ENCODE measurements at places on chromosomes 4 and X.

- DNase-seq: no peak
Observed at GRCh38 chr4:157804986-157805385, 367.8 kb downstream of the GASK1B start.

DNA sequence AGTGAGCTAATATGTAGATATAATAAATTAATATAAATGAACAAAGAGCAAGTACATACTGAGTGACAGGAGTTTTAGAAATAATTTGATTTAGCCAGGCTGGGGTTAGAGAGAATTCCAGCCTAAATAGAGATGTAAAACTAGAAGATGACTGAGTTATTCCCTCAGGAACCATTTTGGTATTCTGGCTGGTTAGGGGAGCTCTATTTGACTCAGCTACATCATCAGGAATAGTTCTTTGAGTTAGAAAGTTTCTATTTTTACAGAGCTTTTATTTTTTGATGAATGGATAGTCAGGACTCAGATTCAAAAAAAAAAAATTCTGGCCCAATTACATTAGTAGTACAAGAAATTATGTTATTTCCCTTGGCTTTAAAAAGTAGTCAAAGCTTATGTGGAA lies 180.4 kb upstream of the MID1 start:
- DNase-seq: no peak

DNA sequence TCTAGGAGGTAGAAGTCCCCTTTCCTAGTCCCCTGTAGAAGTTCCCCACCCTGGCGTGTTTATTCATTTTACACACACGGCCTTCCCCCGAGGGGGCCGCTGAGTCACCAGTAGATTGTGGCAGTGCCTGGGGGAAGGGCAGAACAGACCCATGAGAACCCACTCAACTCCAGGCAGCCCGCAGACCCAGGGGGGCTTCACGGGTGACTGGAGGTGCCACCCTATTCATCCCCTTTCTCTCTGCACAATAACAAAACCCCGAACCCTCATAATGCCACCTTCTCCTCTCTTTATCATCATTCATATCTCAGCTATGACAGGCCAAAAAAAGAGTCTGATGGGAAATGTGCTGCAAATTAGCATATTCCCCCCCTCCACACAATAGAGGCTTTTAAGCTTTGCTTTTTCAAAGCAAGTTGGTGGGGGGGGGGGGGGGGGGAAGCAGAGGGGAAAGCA lies 20.4 kb upstream of the GPM6B start:
- peak; percentile 77 for DNase-seq

GRCh38 chrX:129823522-129823921 lies 20.2 kb downstream of the ZDHHC9 start:
- DNase-seq: no peak

- DNase-seq: no peak
Observed at GRCh38 chr4:108559068-108559793, 61.1 kb upstream of the RPL34 start.

DNA sequence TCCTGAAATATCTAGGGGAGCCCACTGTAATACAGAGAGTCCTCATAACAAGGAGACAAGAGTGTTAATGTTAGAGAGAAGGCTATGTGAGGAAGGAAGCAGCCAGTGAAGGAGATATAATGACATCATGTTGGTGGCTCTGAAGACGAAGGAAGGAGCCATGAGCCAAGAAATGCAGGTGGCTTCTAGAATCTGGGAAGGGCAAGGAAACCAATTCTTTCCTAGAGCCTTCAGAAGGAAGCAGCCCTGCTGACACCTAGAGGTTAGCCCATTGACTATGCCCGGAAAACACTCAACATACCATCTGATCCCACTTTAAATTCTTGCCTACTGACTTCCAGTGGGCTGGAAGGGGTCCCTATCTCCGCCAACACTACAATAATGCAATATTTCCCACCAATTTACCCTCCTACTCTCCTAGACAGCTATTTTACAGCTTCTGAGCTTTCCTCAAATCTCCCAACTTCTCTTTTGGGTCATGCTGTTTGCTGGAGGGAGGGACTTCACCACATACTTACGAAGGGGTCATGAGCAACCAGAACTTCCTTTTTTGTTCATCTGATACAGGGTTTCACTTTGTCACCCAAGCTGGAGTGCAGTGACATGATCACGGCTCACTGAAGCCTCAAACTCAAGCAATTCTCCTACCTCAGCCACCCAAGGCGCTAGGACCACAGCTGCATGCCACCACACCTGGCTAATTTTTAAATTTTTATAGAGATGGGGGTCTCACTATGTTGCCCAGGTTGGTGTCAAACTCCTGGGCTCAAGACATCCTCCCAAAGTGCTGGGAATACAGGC lies 25.2 kb upstream of the G3BP2 start:
- DNase-seq: no peak

DNA sequence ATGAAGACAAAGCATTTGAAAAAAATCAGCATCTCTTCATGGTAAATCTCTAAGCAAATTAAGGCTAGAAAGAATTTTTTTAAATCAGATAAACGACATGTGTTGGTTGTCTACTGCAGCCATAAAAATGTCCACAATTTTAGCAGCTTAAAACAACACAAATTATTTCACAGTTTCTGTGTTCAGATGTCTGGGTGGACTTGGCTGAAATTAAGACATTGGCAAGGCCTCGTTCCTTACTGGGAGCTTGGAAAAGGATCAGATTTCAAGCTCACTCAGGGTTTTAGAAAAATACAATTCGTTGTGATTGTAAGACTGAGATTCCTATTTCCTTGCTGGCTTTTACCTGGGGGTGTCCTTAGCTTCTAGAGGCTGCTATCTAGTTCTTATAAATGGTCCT lies 1470.6 kb downstream of the PCDH19 start:
- DNase-seq: no peak

- no peak for DNase-seq
Observed at GRCh38 chrX:135340831-135341230, 31.6 kb downstream of the ETDC start.

DNA sequence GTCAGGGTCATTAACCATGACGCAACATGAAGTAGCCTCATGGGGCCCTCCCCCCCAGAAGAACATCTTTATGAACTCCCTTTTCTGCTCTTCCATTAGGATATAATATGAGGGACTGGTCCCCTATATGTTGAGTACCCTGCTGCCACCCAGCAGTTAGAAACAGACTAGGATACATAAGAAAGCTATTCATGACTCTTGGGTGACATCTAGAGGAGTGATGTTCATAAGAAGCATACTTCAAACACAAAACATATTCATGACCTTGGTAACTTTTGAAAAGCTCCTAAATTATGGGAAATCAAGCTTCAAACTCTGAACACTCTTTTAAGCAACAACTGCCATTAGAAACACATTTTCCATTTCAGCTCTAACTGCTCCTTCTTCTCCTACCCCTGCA lies 155.2 kb upstream of the SPIN4 start:
- peak; percentile 27 for DNase-seq

GRCh38 chr4:54050214-54050904 lies 14.0 kb downstream of the CHIC2 start:
- no peak for DNase-seq

DNA sequence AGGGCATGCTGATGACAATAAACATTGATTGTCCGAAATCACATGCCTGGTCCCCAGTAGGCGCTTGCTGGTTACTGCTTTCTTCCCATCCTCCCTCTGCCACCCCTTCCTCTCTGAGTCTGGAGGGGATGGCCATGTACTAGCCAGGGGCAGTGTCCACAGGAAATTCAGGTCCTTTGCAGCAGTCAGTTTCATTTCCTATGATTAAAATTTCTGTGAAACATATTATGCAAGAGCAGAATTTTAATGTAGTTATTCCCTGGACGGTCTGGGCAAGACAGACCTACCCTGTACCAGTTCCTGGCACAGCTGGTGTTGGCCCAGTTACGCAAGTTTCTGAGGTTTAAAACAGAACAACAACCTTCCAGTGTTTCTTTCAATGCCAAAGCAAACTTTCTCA lies 28.2 kb upstream of the TLR2 start:
- no peak for DNase-seq

- peak; percentile 14 for DNase-seq
Observed at GRCh38 chrX:122196343-122196742, 987.7 kb upstream of the GRIA3 start.

DNA sequence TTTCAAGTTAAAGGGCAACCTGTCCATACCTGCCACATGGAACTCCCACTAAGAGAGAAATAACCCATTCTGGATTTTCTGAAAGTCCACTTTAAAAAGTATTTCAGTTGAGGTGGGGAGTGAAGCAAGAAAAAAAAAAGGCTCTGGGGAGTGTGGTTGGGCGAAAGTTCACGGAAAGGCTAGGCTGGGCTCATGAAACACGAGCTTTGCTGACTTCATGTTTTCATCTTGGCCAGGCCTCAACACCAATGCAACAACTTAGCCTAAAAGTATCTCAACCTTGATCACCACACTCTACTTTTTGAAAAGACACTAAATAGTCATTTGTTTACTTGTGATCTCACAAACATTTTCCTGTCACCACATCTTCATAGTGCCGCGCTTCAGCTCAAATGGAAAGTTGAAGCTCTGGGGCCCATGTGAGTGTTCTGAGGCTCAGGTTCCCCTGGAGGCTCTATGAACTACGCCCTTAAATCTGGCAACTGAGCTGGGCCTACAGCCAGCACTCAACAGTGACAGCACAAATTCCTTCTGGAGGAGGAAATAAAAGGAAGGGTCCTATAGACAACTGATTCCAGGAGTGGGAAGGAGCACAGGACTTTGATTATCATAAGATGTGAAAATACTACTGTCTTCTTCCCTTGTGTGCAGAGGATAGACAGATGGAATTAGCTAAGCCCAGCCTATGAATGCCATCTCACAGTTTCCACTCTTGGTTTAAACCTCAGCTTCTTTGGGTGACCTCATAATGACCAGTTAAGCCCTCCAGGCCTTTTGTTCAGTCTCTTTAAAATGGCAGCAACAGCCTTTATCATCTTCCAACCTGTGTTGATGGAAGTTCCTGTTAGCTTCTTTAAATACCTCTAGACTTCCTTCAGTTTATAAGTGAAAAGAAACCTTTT lies 5.1 kb downstream of the CD40LG start:
- no peak for DNase-seq

DNA sequence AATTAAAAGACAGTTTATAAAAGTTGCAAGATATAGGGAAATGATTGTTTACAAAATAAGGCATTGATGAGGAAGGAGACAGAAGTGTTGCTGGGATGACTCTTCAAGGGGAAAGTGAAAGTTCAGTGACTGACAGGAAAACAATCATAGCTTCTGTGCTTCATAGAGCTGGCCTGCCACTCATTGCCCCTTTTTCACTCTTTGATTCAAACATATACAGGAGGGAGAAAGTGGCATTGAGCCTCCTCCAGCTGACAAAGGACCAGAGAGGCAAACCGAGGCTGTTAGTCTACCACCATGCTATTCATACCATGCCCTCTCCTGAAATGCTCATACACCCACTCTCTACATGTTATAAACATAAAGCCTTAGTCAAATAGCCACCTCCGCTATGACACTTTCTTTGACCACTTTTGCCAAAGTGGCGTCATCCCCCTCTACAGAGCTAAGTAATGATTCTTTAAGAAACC lies 79.2 kb upstream of the ATOH1 start:
- DNase-seq: no peak

- DNase-seq: no peak
Observed at GRCh38 chr4:162347842-162348213, 184.0 kb upstream of the FSTL5 start.

DNA sequence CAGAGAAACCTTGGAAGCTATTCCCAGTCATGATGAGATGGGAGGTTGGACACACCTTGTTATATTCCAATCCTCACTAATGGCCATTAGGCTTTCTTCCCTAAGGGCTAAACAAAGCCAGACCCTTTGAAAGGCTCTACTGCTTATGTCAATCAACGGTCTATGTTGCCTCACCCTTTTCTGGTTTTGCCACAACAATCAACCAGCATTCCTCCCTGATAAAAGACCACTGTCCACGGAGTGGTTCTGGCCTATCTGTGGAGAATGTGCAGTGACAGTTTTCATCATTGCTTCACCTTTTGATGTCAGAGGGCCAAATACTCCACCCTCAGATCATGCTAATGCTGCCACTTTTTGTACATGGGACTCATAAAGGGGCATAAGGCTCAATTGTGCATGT lies 913.4 kb downstream of the RPA4 start:
- peak; percentile 85 for DNase-seq

- DNase-seq: no peak
Observed at GRCh38 chr4:176238157-176238610, 30.8 kb downstream of the ASB5 start.

GRCh38 chr4:48333587-48333986 lies 7.7 kb upstream of the SLAIN2 start:
- no peak for DNase-seq

GRCh38 chrX:57817302-57817701 lies 93.0 kb downstream of the ZXDA start:
- DNase-seq: no peak

DNA sequence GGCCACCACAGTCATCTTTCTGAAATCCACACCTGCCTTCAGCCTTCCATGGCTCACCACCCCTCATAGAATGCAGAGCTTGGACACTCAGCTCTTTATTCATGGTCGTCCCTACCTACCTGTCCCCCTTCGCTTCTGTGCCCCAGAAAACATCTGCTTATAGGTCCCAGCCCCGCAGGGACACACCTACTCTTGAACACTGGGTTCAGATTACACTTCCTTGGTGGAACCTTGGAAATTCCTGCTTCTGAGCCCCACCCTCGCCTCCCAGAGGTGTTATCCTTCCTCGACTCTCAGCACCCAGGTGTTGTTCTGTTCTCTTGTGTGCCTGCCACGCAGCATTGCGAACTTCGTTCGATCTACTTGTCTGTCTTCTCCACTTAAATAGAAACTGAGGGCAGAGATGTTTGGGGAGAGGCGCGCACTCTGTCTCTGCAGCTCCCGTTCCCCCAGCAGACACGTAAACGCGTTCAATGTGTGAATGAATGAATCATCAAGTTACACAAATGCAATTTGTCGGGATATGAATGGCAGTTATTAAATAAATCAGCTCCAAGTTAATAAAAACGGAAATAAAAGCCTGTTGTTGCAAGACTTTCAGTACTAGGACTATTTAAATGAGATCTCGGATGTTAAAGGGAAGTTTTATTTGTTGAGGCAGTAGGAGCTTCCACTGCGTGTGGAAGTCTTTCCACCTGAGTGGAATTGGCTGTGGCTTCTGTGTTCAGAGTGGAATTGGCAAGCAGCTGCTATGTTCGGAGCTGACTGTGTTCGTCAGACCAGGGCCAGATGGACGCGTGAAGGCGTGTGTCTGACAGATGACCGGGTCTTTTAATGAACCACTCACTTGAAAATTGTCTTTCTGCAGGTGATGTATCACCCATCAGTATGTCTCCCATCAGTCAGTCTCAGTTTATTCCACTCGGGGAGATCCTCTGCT lies 95.6 kb downstream of the STOX2 start:
- DNase-seq: no peak

GRCh38 chrX:123476611-123477219 lies 256.1 kb downstream of the THOC2 start:
- DNase-seq: peak; percentile 28

DNA sequence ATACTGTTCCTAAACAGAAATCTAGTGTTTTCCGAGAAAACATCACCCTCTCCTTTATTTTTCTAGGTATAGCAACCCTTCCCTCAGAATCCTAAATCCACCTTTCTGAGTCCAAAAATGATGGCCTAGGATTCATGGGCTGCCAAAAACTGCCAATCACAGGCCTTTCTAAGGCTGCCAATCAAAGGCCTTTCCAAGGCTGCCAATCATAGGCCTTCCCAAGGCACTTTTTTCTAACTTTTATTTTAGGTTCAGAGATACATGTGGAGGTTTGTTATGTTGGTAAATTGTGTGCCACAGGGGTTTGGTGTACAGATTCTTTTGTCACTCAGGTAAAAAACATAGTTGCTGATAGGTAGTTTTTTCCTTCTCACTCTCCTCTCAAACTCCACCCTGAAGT lies 673.7 kb downstream of the FAT4 start:
- DNase-seq: no peak

GRCh38 chr4:23789762-23790161 lies 100.1 kb downstream of the PPARGC1A start:
- DNase-seq: peak; percentile 18

All from ELF-1 (cell line).